Upper lobe of left lung (tissue), 6 donors: ENCODE measurements at places on chromosomes 16 and 17. TPM values are rescaled to one million over a fixed set of nuclear protein-coding genes. Genes with fewer than 3 reads are reported as not detected.

The NPIPA7 gene
- total RNA-seq = 1.7 TPM

The KIF19 gene
- 3.8 TPM for total RNA-seq

The TPSD1 gene
- total RNA-seq = 4.2 TPM

The CIAPIN1 gene
- 44.5 TPM for total RNA-seq

The BEAN1 gene
- total RNA-seq = not detected

The RAB26 gene
- not detected for total RNA-seq

The KRTAP4-3 gene
- total RNA-seq = not detected

The C16orf89 gene
- total RNA-seq = 171 TPM

The DNAAF8 gene
- total RNA-seq = 4.3 TPM

DNA sequence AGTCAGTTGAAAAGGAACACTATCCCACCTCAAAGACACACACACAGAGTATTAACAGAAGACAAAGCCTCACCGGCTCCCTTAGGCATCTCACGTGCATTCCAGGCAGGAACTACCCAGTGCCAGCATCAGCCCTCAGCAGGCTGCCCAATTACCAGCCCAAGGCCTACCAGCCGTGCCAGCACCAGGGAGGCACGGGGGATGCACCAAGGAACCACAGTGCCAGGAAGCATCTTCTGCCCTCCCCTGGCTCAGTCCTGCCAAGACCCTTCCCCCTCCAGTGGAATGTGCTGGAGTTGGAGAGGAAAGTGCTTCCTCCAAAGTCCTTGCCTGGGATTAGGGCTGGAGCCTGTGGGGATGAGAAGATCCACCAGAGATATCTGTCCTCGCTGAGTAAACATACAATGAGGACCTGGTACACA lies 11.0 kb upstream of the KRT19 start:
- no peak for DNase-seq

DNA sequence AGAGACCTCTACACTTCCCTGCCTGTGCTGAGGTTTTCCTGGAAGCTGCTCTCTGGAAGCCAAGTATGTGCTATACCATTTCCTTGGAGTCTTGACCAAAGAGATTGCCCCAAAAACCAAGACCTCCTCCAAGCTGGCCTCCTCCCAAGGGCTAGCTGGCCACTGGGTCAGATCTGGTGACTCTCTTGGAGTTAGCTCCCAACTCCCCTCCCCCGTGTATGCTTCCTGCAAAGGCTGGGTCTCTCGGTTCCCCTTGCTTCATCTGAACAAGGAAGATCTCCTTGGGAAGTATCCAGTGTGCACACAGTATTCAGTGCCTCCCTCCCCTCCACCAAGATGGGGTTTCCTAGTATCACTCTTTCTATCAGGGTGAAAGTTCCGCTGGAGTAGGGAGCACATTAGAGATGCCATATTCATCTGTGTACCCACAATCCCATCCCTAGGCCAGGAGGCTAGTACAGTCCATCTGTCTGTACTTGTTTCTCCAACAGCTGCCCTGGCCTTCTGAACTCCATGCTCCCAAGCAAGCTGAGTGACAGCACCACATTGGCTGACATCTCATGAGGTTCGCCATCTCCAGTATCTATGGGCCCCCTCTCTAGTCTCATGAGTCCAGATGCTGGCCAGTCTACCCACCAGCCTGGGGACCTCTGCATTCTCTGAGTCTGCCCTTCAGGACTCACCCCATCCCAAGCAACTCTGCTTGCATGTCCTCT lies 3.2 kb downstream of the GAS7 start:
- no peak for DNase-seq

- peak; percentile 38 for DNase-seq
Measured at GRCh38 chr16:22373662-22374310, 633 bp downstream of the CDR2 start.

DNA sequence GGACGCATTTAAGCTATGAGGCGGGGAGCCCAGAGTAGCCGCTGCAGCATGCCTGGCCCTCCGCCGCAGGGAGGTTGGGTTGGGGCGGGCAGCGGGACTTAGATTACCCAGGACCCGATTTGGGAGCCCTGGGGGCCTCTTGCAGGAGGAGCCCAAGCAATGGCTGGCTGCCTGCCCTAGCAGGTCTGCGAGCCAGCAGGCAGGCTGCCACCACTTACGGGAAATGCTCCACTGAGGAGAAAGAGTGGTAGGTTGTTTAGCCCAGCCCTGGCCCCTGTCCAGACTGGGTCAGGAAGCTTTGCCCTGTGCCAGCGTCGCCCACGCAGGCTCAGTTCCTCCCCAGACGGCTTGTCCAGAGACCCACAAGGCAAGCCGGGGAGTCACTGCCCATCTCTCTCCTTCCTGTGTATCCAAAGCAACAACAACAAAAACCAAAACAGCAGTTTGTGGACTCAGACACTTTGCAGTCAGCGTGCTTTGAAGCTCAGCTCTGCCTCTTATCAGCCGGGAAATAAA lies 10.3 kb upstream of the TVP23A start:
- DNase-seq = peak; percentile 93

DNA sequence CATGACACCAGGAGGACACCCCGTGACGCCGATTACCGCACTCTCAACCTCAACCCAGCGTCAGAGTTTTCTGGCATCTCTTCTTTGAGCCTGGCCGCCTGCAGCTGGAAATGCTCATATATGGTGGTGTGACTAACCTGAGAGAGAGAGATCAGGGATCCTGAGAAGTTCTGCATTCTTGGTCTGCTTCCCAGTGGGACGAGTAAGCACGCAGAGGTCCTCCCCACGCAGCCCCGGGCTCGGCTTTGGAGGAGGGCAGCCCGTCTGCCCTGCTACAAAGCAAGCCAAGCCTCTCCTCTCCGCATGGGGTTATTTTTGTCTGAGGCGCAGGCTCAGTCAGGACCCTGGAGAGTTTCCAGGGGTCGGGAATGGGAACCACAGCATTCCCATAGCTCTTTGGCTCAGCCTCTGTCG lies 16.5 kb downstream of the CRISPLD2 start:
- peak; percentile 82 for DNase-seq

- DNase-seq = no peak
Measured at GRCh38 chr16:86975445-86975844, 341.7 kb downstream of the C16orf95 start.

- DNase-seq = no peak
Measured at GRCh38 chr17:51372345-51373004, 112.1 kb downstream of the UTP18 start.

DNA sequence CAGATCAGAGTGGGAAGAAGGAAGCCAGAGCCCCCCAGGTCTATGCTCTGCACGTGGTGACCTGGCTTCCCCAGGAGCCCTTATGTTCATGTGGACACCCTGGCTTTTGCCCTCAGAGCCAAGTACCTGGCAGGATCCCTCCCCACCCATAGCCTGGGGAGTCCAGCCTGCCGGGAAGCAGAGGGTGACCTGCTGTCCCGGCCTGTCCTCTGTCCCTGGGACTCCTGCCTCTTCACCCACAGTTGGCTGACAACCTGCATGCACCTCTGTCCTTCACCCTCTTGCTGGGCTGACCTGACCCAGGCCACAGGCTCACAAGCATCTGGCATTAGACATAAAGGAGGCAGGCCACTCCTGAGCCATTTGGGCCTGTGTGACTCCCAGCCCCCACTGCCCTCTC lies 60.2 kb downstream of the SMPD3 start:
- no peak for DNase-seq

DNA sequence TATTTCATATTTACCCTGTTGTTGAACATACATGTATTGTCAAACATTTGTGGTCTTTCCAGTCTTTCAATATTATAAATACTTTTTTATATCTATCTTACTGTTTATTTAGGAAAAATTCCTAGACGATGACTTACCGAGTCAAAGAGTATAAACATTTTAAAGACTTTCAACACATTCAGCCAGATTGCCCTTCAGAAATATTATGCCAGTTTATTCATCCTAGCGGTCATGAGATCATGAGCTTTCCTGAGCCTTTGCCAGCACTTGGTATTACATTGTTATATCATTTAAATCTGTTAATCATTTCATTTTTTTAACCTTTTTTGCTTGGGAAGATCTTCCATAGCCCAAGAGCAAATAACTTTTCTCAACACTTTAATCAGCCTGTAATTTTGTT lies 197.4 kb downstream of the SPECC1 start:
- no peak for DNase-seq

GRCh38 chr17:64345689-64346376 lies 44.8 kb downstream of the PECAM1 start:
- DNase-seq = no peak

DNA sequence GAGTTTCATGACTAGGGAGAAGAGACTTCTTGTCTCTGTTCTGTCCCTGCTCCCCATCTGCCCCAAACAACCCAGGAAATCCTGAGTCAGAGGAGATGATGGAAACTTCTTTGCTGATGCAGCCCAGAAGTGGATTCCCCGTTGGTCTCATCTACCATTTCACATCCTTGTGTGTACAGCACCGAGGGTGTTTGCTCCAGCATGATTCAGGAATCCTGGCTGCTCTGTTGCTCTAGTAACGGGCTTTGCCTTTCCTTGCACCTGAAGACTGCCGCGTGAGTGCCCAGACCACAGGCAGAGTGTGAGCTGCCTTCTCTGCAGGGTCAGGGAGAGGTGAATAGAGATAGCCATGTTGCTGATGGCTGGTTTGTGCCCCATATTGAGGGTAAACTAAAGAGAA lies 408.4 kb downstream of the CPPED1 start:
- DNase-seq = no peak

DNA sequence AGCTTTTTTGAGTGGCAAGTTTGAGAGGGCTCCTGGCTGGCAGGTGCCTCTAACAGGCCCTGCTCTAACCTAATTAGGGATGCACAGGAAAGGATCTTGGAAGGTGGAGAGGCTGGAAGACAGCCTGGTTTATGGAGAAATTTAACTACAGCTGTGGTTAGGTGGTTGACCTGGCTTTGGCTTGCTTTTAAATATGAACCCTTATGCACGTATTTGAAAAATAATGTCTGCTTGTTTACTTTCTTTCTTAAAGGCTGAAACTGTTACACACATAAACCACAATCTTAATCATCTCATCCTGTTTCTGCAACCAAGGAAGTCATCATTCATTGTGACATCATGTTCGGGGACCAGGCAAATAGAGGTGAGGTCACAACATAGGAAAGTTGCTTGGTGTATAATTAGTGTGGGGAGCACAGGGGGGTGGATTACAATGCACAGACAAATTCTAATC lies 23.1 kb upstream of the DHRS13 start:
- DNase-seq = no peak

DNA sequence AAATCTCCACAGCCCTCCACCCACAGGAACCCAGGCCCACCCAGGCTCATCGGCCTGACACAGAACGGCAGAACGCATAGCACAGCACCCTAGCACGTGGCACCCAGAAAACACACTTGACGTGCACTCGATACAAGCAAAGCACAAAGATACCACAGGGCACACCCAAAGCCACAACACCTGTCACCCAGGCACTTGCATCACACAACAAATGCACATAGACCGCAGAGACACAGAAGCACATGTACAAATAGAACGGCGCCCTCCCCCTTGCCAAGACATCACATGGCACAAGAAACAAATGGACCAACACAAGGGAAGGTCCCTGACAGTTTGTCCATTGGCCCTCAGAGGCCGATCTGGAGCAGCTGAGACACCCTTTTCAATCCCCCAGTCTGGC lies 147.7 kb upstream of the WSCD1 start:
- DNase-seq = no peak

DNA sequence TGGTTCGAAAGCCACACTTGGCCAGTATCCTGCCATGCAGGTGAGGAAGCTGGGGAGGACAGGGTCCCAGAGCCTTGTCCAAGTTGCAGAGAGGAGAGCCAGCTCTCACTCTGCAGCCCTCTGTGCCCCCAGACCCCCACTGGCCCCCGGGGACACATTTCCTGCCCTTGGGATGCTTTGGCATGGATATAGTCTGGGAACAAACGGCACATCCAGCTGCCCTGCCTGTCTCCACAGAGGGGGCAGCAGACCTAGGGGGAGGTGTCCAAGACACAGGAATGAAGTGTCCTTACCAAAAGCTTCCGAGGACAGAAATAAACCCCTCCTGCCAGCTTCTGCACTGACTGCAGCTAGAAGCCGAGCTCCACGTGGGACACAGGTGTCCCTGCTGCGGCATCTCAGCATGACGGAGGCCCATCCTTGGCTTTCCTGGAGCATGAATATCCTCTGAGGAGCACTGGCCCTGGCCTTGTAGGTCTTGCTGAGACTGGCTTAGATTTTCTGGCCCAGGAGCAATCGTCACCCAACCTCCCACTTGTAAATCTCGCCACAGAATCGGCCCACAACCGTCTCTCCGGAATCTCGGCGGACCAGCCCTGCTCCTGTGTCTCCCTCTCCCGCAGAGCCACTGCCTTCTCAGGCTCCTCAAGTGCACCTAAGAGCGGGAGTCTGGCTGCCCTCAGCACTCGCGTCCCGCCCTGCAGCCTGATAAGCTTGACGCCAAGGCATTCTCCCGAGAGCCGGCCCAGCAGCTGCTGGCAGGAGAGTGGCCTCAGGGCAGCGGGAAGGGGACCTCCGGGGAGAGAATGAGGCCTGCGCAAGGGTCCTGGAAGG lies 1.1 kb upstream of the CAPN15 start:
- DNase-seq = peak; percentile 46

GRCh38 chr17:2042390-2042847 lies 597 bp downstream of the OVCA2 start:
- DNase-seq = no peak

GRCh38 chr17:40063187-40063771 lies 514 bp downstream of the THRA start:
- peak; percentile 72 for DNase-seq

DNA sequence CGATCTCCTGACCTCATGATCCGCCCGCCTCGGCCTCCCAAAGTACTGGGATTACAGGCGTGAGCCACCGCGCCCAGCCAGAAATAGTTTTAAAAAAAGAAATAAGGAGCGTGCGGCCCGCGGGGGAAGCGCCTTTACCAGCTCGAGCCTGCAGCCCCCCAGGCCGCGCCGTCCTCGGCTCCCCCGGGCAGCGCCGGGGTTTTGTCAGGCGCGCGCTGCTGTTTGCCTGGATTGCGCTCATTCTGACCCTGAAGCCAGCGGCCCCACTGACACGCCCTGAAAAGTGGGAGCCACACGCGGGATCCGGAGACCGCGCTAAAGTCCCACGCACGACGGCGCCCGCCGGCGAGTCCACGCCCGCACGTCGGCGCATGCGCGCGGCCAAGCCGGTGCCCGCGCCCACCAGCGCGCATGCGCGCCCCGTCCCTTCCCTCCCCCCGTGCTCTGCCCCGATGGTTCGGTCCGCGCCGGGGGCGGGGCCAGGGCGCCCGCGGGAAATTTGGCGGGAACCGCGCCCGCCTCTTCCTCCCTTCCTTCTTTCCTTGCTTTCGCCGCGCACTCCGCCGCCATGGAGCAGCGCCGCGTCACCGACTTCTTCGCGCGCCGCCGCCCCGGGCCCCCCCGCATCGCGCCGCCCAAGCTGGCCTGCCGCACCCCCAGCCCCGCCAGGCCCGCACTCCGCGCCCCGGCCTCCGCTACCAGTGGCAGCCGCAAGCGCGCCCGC lies at the start of gene CDT1:
CDT1 (plus strand) TSS at position 526 of the 724 bp plus-strand sequence; CDS start at position 569, 43 bp downstream.
- peak; percentile 99 for DNase-seq

- no peak for DNase-seq
Measured at GRCh38 chr17:4490109-4490591, 8.5 kb upstream of the SPNS2 start.

GRCh38 chr16:20768121-20768520 lies 4.3 kb downstream of the ACSM3 start:
- DNase-seq = no peak

DNA sequence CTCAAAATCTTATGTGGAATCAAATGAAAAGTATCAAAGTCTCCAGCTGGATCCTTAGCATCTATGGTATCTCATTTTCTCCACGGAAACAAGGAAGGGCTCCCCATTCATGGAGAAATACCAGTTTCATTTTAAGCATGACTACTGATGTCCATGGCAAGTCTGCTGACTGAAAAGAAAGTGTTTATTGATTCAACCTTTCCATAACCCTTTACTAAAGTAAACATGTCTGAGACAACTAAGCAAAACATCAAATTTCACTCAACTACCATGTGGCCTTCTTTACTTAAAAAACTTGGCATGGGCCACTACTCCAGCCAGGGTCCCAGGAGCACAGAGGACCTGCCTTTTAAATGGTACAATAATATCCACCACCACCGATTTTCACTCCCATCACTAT lies 928.0 kb upstream of the SOX9 start:
- no peak for DNase-seq
